ENCODE measurements at places on chromosomes 12 and 14.

GRCh38 chr14:104735830-104736642, 12.0 kb downstream of the ADSS1 start:
- no peak for DNase-seq

GRCh38 chr12:1559676-1560091, 34.7 kb downstream of the FBXL14 start:
- peak; percentile 28 for DNase-seq

DNA sequence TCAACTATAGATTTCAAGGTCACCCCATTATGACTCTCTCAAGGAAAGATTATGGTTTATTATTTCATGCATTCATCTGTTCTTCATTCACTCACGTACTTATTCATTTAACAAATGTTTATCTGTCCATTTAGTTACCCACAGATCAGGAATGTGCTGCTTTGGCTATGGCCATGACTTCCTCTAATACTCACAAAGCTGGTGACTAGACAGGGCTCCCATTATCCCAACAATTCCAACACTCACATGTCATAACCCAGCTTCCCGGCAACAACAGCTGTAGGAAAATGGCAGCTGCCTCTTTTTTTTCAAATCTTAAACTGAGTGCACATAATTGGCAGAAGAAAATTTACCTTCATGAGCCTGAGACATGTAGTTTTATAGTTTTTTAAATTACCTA, 190.8 kb upstream of the CCDC196 start:
- no peak for DNase-seq

- no peak for DNase-seq
Observed at GRCh38 chr12:132807295-132808092, 21.2 kb downstream of the GOLGA3 start.

DNA sequence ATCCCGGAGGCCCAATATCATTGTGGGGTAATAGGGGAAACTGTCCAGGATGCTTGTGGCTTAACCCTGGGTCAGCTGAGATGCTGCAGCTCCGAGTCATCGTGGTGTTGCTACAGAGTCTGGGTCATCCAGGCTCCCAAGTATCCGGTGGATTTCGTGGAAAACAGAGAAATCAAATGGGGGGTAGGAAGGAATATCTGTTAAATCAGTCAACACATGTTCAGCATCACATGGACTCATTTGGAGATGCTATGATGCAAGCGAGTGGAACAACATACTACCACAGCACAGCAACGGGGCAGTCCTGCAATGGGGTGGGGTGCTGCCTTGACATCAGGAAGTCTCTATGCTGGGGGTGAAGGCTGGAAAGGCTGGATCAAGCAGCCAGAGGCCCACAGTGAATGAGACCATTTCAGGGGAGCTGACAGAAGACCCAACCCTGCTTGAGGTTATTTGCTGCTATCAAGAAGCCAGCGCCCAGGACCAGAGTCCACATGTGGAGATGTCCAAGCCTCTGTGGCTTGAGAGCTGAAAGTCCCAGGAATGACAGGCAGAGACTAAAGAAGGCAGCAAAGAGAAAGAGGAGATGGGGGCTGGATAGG, 22.9 kb downstream of the VDR start:
- DNase-seq, result no peak

DNA sequence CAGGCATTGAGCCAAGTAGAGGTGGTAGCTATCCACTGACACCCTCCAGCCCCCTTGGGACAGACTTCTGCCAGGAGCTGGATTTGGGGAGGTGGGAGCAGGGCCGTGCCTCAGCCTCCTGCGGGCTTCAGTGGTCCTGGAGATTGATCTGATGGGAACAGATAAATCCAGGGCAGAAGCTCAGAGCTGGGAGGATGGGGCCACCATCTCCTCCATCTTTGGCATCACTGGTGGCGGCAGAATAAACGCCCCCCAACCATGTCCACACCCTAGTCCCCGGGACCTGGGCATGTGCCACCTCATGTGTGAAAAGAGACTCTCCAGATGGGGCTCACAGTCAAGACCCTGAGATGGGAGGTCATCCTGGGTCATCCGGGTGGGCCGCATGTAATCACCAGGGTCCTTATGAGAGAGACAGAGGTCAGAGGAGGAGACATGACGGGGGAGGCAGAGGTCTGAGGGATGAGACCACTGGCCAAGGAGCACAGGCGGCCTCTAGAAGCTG, 209.6 kb upstream of the RTL1 start:
- no peak for DNase-seq

- no peak for DNase-seq
Observed at GRCh38 chr14:63760014-63760413, 32.1 kb upstream of the SGPP1 start.

DNA sequence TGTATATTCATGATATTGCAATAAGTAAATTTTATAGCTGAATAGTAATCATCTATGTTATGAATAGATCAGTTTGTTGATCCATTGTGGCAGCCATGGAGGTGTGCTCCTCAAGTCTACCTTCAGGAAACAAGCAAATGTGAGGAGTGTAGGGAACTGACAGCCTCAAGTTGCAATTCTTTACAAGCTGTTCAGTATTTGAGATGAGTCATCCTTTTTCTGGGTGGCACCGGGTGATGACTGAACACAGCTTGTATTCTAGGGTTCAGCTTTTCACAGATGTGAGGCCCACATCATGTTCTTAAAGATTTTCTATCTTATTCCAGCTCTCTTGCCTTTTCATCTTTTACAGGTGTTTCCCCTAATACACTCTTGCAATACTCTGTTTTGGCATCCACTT, 452.4 kb downstream of the KCNH5 start:
- DNase-seq, result no peak

DNA sequence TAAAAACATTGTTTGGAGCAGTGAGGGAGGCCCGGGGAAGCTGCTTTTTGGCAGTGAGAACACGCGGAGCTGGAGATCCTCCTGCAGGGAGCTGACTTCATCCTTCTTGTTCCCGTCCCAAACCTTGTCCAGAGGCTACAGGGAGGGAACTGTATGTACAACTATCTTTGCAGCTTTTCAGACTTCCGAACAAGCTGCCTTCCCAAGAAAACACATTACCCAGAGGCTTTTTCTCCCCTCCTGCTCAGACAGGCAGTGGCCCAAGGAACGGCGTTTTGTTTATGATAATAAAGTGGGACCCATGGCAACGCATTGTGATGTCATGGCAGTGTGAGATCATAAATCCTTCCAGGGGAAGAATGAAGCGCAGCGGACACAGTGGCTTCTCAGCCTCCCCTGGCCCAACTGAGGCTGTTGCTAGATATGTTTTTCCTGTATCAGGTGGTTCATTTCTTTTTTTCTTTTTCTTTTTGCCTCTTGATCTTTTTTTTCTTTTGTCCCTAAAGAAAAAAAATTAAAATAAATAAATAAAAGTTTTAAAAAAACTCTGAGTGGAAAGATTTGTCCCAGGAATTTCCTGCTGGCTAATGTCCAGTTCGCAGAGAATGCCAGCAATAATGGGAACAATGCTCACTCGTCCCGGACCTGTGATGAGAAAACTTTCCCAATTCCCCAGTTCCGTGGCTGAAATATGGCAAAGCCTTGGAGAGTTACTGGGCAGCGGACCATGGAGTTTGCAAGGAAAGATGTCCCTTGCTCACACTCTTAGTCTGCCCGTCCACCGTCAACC, 103.4 kb upstream of the MAP1LC3B2 start:
- DNase-seq, result peak; percentile 12

DNA sequence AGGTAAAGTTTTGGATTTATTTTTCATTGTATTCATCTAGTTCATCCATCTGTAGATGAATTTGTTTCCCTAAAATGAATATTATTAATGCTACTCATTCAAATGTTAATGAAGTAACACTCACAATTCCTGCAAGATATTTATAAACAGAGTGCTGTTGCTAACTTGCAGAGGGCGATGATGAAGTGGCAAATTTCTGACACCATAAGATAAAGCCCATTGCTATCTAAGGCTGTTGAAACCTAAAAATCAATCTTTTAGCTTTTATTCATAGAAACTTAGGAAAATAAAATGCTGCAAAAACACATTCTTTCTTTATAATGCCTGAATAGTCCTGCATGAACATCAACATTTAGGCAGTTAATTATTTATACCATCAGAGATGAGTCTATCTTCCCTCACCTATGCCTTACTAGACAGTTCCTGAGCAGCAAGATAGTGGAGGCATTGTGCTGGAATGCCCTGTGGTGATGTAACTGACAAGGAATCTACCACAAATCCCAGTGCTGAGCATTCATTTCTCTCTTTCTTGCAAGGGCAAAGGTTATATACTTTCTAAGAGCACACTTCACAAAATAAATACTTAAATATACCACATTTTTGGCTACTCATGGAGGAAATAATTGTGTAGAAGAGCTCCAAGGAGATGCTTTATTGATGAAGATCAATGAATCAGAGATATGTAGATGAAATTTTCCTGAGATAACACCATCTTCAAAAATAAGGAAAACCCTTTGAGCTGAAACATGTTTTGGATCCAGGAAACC, 57.6 kb downstream of the LMNTD1 start:
- DNase-seq, result no peak

DNA sequence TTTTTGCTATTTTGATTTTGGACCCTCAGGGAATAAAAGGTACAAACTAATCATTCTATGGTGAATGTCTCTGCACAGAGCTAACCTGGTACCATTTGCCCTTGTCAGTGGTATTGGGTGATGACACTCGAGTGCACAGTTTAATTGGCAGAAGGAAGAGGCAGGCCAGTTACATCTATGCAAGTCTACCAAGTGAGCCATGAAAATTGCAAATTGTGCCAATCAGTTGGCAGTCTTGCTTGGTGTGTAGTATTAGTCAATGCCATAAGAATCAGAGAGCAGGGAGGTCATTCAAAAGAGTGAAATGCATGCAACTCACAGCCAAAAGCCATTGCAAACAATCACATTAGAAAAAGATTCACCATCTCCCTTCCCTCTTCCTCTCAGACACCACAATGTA, 479.6 kb downstream of the ADAMTS20 start:
- no peak for DNase-seq

DNA sequence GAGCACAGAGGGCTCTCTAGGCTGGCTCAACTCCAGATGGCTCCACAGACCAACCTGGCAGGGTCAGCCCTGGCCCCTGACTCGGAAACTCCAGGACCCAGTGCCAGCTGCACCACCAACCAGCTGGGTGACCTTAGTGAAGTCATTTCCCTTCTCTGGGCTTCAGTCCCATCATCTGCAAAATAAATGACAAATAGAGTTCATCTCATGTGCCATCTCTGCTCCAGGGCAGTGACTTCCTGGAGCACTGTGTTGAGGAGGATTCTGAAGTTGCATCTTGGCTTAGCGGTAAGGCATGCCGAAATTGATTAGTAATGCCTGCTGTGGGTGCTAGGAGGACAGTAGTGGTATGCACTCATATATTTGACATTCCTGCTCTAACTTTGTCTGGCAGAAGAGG, 31.5 kb downstream of the DTX1 start:
- DNase-seq, result no peak

- DNase-seq, result no peak
Observed at GRCh38 chr14:91329486-91330014, 85.0 kb upstream of the GPR68 start.
